NCI-H226 (cell line): ENCODE measurements at places on chromosomes 4 and X.

DNA sequence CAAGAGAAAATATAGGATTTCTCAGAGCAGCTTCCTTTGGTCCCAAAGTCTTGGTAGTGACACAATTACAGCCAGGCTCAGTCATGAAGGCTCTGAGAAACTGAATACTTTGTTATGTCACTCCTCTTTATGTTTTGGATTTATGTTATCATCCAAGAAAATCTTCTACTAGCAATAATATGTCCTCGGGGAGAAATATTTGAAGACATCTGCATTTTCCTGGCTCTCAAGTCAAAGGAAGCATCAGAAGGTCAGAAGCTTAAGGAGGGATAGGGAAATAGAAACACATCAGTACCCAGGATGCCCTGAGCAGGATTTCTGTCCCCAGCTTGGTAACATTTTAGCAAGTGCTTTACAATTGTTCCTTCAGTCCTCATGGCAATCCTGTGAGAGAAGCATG is 54.0 kb downstream of the C4orf33 start:
- no peak for DNase-seq

DNA sequence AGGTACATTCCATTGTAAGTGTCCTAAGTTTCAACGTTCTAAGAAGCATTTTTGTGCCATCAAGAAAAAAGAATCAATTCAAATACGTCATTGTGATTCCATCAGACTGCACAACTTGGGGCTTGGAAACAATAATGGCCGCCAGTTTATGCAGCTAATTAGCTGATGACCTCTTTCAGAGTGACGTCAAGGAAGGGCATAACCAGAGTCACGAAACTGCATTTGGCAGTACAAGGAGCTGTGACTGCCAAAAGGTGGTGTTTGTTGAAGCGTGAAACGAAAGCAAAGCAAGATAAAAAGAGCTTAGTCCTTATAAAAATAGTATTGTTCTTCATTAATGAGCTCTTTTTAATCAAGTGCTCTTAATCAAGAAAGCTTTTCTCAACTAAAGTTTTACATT is 81.1 kb upstream of the SH3RF1 start:
- no peak for DNase-seq

- no peak for DNase-seq
These were observed 597.8 kb downstream of the BCOR start for GRCh38 chrX:39499996-39500395.

- DNase-seq, result no peak
These were observed 21.5 kb downstream of the ANAPC10 start for GRCh38 chr4:145076469-145076855.
